Erythroblast (primary cell): ENCODE measurements at places on chromosomes 3 and 15.

- no peak for DNase-seq
Observed at GRCh38 chr3:67535006-67535405, 119.4 kb downstream of the SUCLG2 start.

GRCh38 chr3:193879864-193880242 is 256.1 kb upstream of the HES1 start:
- DNase-seq = peak; percentile 40

GRCh38 chr3:8357859-8358258 is 143.8 kb upstream of the LMCD1 start:
- no peak for DNase-seq

GRCh38 chr3:195105389-195105788 is 165.6 kb downstream of the XXYLT1 start:
- no peak for DNase-seq

GRCh38 chr3:19652336-19652735 is 281.7 kb downstream of the EFHB start:
- DNase-seq = no peak

- DNase-seq = no peak
Observed at GRCh38 chr3:43752905-43753304, 62.2 kb downstream of the ABHD5 start.

DNA sequence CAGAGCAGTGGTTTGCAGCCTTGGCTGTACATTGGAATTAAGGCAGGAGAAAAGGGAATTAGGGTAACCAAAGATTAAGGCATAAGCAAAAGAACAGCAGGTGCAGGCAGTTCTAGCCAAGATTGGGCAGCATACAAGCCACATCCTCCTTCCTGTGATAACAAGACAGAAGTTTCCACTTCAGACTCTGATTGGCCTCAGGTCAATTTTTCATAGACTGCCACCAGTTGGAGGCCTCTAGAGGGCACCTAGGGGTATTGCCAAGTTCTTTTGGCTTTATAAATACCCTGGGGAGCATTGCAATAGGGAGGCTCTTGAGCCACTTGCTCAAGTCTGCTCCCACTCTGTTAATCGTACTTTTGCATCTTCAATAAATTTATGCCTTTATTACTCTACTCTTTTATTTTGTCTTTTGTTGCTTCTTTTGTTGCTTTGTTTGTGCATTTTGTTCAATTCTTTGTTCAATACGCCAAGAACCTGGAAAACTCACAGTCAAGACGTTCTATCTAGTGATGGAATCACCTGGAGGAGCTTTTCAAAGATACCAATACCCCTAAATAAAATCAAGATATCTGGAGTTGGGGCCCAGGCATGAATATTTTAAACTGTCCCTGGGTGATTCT is 32.2 kb upstream of the FMN1 start:
- peak; percentile 94 for DNase-seq
